Stimulated activated CD4-positive, alpha-beta T cell treated with anti-CD3 and anti-CD28 coated beads, Interleukin-1b, Interleukin-23, amount 100 ng/mL, for 1 hour (primary cell): ENCODE measurements at places on chromosomes 7 and 10.
A peak's percentile ranks its signal among the peaks of the same experiment; 100 is the strongest.

- DNase-seq = no peak
Observed at GRCh38 chr7:41861642-41862041, 158.8 kb upstream of the INHBA start.

- no peak for DNase-seq
Observed at GRCh38 chr7:52917982-52918578, 117.4 kb upstream of the POM121L12 start.

- DNase-seq = no peak
Observed at GRCh38 chr7:42852531-42852930, 59.3 kb downstream of the C7orf25 start.

- DNase-seq = no peak
Observed at GRCh38 chr10:123890226-123890625, 1.4 kb downstream of the CPXM2 start.

- DNase-seq = no peak
Observed at GRCh38 chr10:48473704-48474103, 131.2 kb downstream of the ARHGAP22 start.

- no peak for DNase-seq
Observed at GRCh38 chr7:7563813-7564212, 2.9 kb upstream of the MIOS start.

DNA sequence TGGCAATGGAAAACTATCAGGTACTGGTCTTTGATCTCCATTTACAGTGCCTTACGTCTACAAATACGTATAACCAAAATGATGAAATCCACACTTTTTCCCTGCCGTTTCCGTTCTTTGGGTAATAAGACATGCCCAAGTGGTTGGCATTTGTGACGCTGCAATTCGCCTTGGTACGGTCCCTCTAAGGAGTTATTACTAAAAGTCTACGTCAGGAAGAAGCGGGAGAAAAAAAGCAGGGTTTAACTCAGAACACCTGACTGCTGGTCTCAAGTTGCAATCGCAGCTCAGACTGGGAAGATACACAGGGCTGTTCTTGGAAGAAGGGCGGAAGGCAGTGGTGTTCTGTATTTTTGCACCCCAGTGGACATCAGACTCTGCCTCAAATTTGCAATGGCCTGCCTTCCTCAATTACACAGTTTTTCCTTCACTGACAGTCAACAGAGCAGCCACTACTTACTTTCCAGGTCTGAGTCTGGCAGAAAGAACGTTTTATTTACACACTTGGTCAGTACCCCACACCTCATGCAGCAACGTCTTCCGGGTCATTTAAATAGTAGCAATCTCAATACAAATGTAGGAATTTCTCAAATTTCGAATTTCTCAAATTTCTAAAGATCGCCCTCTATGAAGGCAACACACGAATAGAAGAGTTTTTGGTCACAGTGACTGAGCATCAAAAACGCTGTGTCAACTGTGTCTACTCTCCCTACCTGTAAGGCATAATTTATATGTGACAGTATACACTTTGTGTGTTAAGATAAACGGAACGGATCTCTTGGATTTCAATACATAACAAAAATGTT lies 2.1 kb downstream of the BAIAP2L1 start:
- no peak for DNase-seq

GRCh38 chr10:124554085-124554858 lies 92.6 kb downstream of the LHPP start:
- no peak for DNase-seq

GRCh38 chr7:8386926-8387550 lies 46.4 kb upstream of the NXPH1 start:
- DNase-seq = no peak

DNA sequence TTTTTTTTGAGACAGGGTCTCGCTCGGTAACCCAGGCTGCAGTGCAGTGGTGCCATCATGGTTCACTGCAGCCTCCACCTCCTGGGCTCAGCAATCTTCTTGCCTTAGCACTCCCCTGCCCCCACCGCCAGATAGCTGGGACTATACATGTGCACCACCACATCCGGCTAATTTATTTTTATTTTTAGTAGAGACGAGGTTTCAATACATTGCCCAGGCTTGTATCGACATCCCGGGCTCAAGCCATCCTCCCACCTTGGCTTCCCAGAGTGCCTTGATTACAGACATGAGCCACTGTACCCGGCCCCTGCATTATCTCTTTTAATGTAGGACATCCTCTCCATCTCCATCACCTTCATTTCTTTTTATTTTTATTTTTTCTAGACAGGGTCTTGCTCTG lies 213.3 kb downstream of the CUX1 start:
- no peak for DNase-seq

GRCh38 chr10:133329491-133330202 lies 7.0 kb downstream of the CALY start:
- peak; percentile 87 for DNase-seq

- no peak for DNase-seq
Observed at GRCh38 chr7:69959789-69960499, 361.7 kb downstream of the AUTS2 start.

DNA sequence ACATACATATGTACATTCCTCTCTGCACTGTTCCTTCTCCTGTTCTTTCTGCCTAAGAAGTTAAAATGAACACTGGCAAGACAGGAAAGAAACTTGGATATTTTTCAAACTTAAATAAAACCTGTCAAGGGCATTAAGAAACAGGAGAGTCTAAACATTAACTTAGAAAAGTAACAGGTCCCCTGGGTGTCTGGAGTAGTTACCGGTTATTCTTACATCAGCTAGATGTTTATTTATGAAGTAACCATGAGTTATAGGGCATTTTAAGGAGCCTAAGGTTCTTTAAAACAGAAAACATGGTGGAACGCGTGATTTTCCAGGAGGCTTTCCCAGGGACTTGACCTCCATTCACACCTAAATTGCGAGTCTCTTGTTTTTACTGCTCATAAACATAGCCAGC lies 148.2 kb downstream of the PRKCQ start:
- DNase-seq = no peak

GRCh38 chr7:108307194-108307593 lies 149.0 kb downstream of the NRCAM start:
- no peak for DNase-seq

GRCh38 chr10:72679838-72680241 lies 12.1 kb upstream of the MCU start:
- no peak for DNase-seq

DNA sequence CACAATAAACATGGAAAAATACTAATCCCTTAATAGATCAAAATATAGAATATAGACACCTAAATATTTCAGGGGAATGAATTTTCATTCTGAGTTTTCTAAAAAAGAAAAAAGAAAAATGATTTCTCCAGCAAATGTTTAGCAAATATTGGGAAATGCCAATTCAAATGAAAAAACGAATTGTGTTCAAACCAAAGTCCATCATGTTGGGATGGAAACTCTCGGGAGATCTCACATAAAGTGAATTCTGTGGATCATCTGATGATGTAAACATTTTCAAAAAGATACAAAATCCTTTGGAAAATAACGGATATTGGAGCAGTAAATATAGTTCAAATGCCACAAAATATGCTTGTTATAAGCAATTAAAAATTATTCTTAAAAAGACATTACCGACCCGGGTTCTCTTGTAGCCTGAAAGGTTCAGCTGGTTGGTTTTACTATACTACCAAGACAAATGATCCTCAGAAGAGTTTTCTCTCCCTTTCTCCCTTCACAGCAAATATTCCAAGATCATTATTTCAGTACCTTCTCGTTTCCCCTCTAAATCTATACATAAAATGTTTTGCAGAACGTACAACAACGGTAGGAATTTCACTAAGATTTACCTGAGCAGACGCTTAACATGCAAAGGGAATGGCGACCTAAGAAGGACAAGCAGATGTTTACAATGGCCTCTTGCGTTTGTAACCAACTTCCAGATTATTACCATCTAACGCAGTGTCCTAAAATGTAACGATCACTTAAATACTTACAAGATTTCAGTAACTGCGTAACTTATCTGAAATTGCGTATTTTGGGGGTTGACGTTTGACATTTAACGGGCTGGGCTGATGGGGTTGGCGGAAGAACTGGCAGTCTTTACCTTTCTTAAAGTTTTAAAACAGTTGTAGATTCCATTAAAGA lies 2.5 kb downstream of the HOXA13 start:
- DNase-seq = no peak

- no peak for DNase-seq
Observed at GRCh38 chr7:8177109-8177933, 84.6 kb downstream of the ICA1 start.
